CD4-positive, CD25-positive, alpha-beta regulatory T cell (primary cell): ENCODE measurements at places on chromosomes 3 and 15. TPM values are rescaled to one million over a fixed set of nuclear protein-coding genes. Genes with fewer than 3 reads are reported as not detected.
A peak's percentile ranks its signal among the peaks of the same experiment; 100 is the strongest.

GRCh38 chr15:50764461-50765194 is 878 bp downstream of the SPPL2A start:
- DNase-seq: peak; percentile 78
- peak overlapping the region; percentile 98 for H3K4me3 ChIP-seq
- peak overlapping the region; percentile 84 for H3K27ac ChIP-seq
- H3K4me1 ChIP-seq: peaks cover 25% of the 10 kb centered on the region
- no peaks in the 10 kb centered on the region for H3K27me3 ChIP-seq

DNA sequence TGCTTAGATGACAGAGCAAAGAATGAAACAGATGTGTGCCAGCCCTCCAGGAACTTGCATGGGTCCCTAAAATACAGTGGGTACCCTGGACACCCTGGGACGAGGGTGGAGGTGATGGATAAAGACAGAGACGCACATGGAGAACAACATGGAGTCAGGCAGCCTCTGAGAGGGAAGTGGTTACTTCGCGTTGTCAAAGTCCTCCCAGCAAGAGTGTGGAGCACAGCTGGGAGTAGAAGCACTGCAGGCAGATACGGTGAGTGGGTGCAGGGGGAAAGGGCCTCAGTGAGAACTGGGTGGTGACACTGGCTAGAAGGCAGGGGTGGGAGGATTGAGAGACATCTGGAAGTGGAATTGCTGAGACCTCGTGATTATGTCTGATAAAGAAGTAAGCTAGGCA is 70.8 kb upstream of the PRR20G start:
- H3K36me3 ChIP-seq: no peaks in the 10 kb centered on the region
- no peak overlapping the region for H3K27ac ChIP-seq
- no peaks in the 10 kb centered on the region for H3K4me1 ChIP-seq
- H3K4me3 ChIP-seq: no peak overlapping the region

DNA sequence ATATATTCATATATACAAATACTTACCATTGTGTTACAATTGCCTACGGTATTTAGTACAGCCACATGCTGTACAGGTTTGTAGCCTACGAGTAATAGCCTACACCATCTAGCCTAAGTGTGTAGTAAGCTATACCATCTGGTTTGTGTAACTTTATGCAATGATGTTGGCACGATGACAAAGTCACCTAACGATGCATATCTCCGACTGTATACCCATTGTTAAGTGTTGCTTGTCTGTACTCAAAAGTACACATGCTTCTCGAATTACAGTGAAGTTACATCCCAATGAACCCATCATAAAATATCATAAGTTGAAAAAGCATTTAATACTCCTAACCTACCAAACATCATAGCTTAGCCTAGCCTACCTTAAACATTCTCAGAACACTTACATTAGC is 327.1 kb downstream of the KBTBD8 start:
- no peaks in the 10 kb centered on the region for H3K36me3 ChIP-seq
- no peak overlapping the region for H3K27ac ChIP-seq
- no peaks in the 10 kb centered on the region for H3K27me3 ChIP-seq
- H3K4me1 ChIP-seq: no peaks in the 10 kb centered on the region
- no peak for DNase-seq
- no peak overlapping the region for H3K4me3 ChIP-seq

DNA sequence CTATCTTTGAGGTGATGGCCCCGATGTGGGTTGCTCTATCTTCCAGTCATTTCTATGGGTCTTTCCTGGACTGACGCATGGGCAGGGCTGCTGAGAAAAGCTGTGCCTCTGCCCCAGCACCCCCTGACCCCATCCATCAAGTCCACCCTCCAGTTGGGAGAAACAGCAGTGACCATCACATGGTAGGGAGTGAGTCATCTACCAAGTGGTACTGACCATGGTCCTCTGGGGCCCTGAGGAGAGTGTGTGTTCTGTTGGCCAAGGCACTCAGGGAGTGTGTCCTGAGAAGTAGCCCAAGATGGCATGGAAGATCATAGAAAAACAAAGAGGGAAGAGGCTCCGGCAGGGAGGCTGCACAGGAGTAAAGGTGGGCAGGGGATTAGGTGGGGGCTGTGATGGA is 1.6 kb upstream of the DNAH1 start:
- no peak overlapping the region for H3K4me3 ChIP-seq
- DNase-seq: no peak

GRCh38 chr3:134211797-134212196 is 38.9 kb downstream of the RYK start:
- no peaks in the 10 kb centered on the region for H3K27me3 ChIP-seq

DNA sequence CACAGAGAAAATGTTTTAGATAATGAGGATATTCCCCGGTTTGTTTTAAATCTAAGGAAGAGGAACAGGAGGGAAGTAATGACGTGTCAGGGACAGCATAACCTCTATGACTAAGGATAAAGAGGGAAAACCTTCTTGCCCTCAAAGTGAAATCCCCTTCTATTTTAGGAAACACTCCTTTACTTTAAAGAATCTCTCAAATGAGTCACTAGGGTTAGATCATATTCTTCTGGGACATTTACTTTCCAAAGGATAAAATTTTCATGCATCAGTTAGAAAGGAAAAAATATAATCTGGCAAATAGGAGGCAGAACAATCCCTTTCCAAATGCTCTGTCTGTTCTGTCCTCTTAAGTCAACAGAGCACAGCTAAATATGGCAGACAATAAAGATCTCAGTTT is 43.2 kb upstream of the UBE2E2 start:
- DNase-seq: no peak
- H3K4me1 ChIP-seq: no peaks in the 10 kb centered on the region
- H3K27ac ChIP-seq: no peak overlapping the region
- no peaks in the 10 kb centered on the region for H3K36me3 ChIP-seq

DNA sequence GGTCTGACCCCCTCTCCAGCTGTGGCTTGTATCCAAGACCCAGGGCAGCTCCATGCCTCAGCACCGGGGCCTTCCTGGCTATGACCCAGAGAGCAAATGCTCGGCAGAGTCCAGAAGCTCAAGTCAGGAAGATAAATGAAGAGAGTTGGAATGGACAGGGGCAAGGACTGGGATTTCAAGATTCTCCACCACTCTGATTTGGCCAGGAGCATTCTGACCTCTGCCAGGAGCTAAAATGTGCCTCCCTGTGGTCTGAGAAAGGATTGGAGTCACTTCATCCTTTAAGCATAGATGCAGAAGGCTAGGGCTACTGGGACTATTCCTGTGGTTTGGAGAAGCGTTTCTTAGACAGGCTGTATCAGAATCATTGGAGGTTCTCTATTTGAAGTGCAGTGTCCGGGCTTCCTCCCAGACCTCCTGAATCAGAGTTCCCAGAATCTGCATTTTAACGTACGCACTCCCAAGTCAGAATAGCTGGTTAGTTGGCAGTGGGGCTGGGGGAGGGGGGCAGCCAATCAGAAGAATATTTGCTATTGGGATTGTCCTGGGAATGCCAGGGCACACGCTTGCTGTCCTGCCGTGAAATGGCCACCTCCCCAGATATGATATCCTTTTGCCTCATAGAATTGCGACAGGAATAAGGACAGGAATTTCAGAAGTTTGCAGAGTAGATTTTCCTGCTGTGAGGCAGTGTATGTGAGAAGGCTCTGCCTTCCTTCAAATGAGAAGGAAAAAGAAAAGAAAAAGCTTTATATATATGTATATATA is 57.4 kb downstream of the HRH1 start:
- H3K27ac ChIP-seq: no peak overlapping the region
- H3K27me3 ChIP-seq: no peaks in the 10 kb centered on the region
- H3K4me1 ChIP-seq: no peaks in the 10 kb centered on the region
- DNase-seq: no peak
- H3K4me3 ChIP-seq: no peak overlapping the region

DNA sequence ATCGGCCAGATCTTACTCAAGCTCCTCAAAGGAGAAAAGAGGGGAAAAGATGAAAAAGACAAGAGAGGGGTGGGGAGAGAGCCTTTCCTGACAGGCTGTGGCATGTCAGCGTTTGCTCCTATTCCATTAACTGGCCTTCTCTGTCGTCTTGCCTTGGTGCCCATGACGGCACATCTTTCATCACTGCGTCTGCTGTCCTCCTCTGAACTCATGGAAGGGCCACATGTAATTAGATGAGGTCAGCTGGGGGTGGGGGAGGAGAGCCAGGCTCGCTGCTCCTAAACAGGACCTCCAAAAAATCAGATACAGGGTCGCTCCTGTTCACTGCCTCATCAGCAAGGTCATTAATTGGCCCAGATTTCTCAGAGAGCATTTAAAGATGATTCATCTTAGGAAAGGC is 49.7 kb downstream of the LRTM1 start:
- no peak overlapping the region for H3K27ac ChIP-seq
- H3K27me3 ChIP-seq: no peaks in the 10 kb centered on the region
- DNase-seq: no peak
- no peaks in the 10 kb centered on the region for H3K4me1 ChIP-seq
- H3K36me3 ChIP-seq: no peaks in the 10 kb centered on the region

GRCh38 chr3:79361748-79362378 is 405.9 kb downstream of the ROBO1 start:
- no peaks in the 10 kb centered on the region for H3K4me1 ChIP-seq
- DNase-seq: no peak
- no peak overlapping the region for H3K4me3 ChIP-seq
- H3K36me3 ChIP-seq: no peaks in the 10 kb centered on the region

The RHOV gene
- total RNA-seq: not detected

GRCh38 chr3:51971350-51971749 is 2.5 kb downstream of the ABHD14B start:
- peaks cover 42% of the 10 kb centered on the region for H3K4me1 ChIP-seq
- no peak overlapping the region for H3K4me3 ChIP-seq
- H3K27me3 ChIP-seq: no peaks in the 10 kb centered on the region
- no peaks in the 10 kb centered on the region for H3K36me3 ChIP-seq
- H3K27ac ChIP-seq: no peak overlapping the region
- no peak for DNase-seq
